ENCODE measurements at places on chromosomes 13 and 19.

DNA sequence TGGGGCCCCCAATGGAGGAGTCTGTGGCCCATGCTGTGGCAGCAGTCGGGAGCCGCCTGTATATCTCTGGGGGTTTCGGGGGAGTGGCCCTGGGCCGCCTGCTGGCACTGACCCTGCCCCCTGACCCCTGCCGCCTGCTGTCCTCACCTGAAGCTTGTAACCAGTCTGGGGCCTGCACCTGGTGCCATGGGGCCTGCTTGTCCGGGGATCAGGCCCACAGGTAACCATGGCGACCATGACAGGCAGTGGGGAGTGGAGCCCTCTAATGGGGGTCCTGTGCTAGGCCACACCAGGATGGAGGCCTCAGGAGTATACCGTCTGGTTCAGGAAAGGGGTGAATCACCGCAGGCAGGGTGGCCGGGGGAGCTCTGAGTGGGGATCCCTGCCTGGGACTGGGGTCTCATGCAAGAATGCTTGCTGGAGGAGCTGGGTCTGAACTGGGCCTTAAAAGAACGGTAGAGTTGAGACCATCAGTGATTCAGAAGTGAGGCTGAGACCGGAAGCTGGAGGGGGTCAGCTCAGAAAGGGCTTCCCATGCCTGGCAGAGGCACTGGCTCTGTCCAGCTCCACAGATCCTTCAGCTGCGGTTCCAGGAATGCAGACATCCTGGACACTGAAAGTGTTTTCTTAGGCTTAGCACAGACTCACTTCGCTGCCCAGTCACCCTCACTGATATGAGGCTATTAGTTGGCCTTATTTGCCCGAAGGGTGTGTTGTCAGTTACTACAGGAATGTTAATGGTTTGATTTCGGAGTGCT, 29.1 kb downstream of the CNFN start:
- no peak for DNase-seq

DNA sequence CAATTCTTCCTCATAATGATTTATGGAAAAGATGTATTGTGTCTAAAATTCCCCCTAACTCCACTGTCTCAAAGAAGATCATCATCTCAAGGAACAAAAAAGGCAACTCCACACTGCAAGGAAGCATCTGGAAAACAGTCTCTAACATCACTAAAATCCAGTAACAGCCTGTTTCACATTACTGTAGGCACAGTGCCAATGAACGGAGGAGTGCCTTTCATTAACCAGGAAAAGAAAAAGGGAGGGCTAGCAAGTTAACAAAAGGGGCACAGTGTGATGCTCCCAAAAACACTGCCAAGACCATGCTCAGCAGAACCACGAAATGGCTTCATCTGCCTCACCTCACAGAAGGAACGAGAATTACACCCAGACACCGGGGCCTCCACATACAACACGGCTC, 8.5 kb downstream of the TMTC4 start:
- DNase-seq: no peak

- DNase-seq: no peak
Observed at GRCh38 chr13:58955546-58956385, 1208.0 kb downstream of the DIAPH3 start.

DNA sequence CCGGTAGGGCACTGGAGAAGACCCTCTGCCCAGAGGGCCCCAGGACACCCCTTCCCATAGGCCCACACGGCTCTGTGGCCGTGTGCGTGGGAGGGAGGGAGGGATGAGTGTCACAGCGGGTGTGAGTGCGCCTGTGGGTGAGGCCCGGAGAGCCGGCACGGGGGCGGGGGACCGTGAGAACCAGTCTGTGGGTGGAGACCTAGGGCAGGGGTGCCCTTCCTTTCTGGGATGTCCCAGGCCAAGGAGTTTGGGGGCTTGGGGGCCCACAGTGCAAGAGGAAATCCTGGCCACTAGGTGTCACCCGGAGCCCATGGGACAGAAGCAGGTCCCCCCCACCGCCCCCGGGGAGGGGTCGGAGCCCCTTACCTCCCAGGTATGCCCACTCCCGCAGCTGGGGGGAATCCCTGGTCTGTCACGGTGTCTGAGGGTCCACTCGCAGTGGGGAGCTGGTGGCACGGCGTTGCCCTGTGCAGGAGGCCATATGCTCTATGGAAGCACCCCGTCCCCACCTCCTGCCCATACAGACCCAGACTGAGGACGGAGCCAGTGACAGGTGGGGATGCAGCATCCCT, 16.0 kb upstream of the SLC7A10 start:
- DNase-seq: no peak

GRCh38 chr19:41198559-41198958, 5.5 kb downstream of the CYP2S1 start:
- no peak for DNase-seq

DNA sequence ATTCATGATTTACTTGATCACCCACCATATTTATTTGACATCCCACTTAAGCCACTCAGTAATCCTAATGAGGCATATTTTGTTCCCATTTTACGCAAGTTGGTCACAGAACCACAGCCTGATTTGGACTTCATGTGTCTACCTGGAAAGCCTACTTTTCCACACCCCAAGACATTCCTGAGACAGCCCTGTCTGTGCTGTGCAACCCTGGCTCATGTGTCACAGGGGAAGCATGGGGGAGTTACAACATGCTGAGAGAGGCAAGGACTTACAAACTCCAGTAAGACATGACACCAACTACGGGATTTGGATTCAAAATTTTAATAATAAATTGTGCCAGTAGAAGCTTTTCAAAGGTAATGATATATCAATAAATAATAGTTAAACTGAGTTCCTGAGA, 70.2 kb upstream of the XPO4 start:
- DNase-seq: no peak

DNA sequence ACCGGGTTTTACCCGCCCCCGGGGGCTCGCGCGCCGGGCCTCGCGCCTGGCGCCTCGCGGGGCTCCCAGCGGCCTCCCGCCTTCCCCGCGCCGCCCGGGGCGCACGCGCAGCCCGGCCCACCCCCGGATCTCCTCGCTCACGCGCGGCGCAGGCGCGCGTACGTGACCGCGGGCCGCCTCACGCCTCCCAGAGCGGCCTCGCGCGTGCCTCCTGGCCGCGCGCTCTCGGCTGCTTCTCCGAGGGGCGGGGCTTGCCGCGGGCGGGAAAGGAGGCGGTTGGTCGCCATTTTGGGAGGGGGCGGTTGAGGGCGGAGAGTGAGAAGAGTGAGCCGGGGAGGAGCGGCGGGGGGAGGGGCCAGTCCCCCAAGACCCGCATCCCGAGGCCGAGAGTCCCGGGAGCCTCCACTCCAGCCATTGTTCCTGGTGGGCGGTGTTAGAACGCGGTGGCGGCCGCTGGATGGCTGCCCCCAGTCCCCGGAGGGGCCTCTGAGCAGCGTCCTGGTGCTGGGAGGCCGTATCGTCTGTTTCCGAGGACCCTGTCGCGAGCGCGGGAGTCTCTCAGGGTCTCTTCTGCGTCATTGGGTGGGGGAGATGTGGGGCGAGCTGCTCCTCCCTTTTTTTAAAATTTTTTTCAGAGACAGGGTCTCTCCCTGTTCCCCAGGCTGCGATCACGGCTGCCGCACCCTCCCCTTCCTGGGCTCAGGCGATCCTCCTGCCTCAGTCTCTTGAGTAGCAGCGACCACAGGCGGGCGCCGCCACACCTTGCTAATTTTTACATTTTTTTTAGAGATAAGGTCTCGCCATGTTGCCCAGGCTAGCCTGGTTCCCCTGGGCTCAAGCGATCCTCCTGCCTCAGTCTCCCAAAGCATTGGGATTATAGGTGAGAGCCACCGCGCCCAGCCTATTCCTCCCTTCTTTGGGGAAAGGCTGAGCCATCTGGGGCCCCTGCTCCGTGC, at the start of gene ZNF541:
ZNF541 (minus strand) TSS at position 78 of the 956 bp plus-strand sequence. CDS start 17,292 bp downstream, outside the sequence.
- DNase-seq: no peak

GRCh38 chr19:27858981-27859581, 1353.9 kb downstream of the UQCRFS1 start:
- DNase-seq: no peak

DNA sequence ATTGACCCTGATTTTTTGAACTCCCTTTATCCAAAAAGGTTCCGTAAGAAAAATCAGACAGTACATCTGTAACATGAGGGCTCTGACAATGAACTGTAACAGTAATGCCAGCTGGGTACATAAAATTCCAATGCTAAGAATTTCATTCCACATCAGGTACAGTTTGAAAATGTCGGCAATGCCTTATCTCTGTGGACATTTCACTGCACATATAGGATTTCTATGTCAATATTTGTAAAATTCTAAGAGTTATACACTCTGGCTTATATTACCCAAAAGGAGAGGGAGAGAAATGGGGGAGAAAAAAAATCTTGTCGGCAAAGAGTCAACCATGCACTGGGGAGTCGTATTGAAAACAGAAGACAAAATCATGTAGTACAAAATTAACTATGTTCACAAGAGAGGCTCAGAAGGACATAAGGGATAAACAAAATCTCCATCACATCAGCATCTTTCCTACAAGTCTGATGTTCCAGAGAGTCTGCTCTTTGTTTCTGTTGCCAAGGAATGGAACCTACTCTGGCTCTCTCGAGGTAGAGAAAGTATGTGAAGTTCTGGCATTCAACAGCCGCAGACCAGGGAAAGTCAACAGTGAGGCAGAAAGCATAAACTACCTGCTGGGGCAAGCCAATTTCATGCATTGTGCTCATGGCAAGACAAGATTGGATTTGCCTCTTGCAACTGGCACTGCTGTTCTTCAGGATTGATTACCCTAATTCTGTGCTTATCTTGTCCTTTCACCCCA, 72.4 kb downstream of the STARD13 start:
- DNase-seq: no peak

- no peak for DNase-seq
Observed at GRCh38 chr19:46350758-46351159, 3.9 kb downstream of the PPP5C start.

GRCh38 chr19:51055866-51056265, 9.0 kb downstream of the KLK13 start:
- DNase-seq: no peak

- no peak for DNase-seq
Observed at GRCh38 chr19:14412996-14413692, 6.0 kb downstream of the DDX39A start.

- DNase-seq: peak; percentile 17
Observed at GRCh38 chr13:40789275-40790153, at the start of gene SLC25A15. SLC25A15 (plus strand) TSS chr13:40789611; CDS start chr13:40793227, 3,616 bp downstream.

GRCh38 chr13:36046672-36047071, 84.5 kb downstream of the DCLK1 start:
- no peak for DNase-seq

DNA sequence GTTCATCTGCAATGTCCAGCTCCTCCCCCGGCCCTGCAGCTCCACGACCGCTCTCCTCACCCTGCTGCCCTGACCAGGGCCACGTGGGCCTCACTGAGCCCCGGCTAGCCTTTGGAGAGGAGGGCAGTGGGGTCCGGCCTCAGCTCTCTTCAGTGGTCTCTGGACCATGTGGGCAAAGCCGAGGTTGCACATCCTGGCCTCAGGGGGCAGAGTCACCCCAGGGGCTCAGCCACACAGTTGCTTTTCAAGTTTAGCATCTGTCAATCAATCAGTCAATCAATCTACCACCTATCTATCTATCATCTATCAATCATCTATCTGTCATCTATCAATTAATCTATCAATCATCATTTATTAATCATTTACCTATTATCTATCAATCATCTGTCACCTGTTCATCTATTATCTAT, 3.0 kb upstream of the DIRAS1 start:
- DNase-seq: no peak

DNA sequence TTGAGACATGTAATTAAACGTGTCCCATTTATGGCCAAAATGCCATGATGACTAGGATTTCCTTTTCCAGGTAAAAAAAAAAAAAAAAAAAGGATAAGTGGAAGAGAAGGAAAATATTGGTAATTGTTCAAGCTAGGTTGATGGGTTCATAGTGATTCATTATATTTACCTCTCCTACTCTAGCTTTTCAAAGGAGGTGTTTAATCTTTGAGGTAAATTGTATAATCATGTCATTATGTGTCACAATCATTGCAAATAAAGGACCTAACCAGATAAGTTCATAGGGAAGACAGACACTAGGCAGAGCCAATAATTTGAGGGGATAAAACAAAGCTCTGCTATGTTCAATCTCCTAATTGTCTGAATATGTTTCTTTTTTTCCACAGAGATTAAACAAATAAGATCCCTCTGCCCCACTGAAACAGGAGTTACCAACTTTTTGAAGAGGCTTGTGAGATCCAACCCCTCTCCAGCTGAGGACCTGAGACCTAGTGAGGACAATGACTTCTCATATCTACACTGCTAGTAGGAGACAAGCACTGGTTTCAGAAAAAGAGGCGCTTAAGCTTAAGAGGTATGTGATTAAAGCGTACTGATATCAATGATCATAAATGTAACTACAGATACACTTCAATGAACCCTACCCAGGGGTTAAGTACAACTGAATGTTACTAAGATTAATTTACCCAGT, 61.4 kb downstream of the USP12 start:
- DNase-seq: no peak

GRCh38 chr13:93227280-93227877, 772 bp downstream of the GPC6 start:
- DNase-seq: peak; percentile 87

DNA sequence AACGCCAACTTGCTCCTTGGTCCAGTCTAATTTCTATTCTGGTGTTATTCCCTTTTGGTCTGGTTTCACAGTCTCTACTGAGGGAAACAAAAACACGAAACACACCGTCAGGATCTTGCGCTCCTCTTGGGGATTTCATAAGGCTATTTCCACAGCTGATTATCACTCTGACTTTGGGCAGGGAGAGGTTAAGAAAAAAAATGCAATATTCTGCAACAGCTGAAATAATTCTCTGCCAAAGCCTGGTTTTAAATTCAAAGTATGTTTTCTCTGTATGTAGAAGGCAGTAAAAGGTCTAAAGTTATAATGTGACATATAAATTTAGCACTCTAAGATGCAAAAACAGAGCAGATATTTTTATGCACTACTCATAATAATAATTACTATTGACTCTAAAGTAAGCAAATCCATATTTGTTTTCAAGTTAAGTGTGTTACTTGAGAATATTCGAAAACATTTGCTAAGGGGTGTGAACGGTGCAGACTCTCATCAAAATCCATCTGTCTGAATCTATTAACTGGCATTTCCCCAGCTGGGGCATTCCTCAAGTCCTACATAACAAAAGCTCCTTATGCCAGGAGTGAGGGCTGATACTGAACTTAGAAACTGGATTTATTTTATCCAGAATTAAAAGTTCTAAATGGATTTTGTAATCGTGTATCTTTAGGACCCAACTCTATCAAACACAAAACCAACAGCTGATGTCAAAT, 38.4 kb upstream of the STARD13 start:
- DNase-seq: no peak

GRCh38 chr19:13001502-13002165, 6.4 kb downstream of the NFIX start:
- no peak for DNase-seq

Data from NCI-H510A treated with DMSO at 0.1 percent for 48 hours (cell line).